ENCODE measurements at places on chromosomes 11 and 22.

GRCh38 chr22:50216055-50216683 is 15.4 kb downstream of the SELENOO start:
- DNase-seq = no peak

- no peak for DNase-seq
Observed at GRCh38 chr11:114302663-114303062, 6.5 kb downstream of the NNMT start.

GRCh38 chr22:27778294-27779090 is 23.1 kb downstream of the MN1 start:
- DNase-seq = no peak

DNA sequence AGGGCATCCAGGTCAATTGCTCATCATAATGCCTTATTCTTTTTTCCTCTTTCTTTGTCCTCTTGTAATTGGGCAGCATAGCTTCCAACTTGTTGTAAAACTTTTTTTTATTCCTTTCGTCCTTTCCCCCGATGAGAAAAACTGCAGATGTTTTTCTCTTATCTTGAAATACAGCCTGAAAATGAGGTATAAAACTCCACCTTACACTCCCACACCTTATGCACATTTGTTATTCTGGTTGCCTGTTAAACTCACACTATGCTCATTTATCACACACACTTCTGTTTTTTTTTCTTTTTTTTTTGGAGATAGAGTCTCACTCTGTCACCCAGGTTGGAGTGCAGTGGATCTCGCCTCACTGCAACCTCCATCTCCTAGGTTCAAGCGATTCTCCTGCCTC is 1.9 kb upstream of the OR51A2 start:
- no peak for DNase-seq

- no peak for DNase-seq
Observed at GRCh38 chr11:117851852-117852251, 24.6 kb downstream of the FXYD6 start.

- DNase-seq = no peak
Observed at GRCh38 chr22:36840106-36840505, 20.7 kb upstream of the NCF4 start.

All from epithelial cell of esophagus (primary cell).